NK-92 treated with Interleukin-12 subunit alpha and Interleukin-12 subunit beta, amount 100 ng/mL, for 24 hours (cell line): ENCODE measurements at places on chromosomes 1 and 21.

GRCh38 chr1:33410091-33410701, 20.7 kb downstream of the PHC2 start:
- no peak for DNase-seq

GRCh38 chr1:152392909-152393308, 21.2 kb downstream of the CRNN start:
- DNase-seq: no peak

GRCh38 chr1:2556277-2556677, at the start of gene TNFRSF14:
TNFRSF14 (plus strand) TSS chr1:2556371; CDS start chr1:2556665, 294 bp downstream.
- DNase-seq: peak; percentile 57

- DNase-seq: no peak
Measured at GRCh38 chr1:205060746-205061145, 17.7 kb downstream of the CNTN2 start.

DNA sequence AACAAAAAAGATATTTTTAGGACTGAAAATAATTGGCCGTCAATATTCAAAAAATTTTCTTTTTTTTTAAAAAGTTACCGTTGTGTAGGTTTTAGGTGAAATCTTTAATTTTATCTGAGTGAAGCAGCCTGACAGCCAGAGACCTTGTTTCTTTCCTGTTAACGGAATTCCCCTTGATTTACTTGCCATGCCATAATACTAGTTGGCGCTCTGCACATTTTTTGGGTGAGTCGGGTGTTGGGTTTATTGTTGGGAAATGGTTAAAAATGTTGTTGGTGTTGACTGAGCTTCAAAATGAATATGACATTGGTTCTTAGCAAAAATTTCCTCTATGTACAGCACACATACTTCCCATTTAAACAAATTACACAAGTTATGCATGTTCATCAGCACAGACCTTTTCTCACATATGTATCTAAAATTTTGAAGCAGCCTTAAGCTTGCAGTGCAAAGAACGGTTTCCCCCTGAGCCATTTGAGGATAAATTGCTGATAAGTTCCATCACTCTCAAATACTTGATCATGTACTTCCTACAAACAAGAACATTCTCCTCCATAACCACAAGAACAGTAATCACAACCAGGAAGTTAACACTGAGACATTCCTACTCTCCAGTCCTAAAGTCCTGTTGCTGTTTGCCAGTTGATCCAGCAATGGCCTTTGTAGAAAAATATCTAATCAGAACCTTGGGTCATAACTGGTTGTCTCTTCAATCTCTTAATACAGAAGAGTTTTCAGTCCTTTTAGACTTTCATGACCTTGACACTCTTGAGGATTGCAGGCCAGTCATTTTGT, 34.2 kb downstream of the CAMTA1 start:
- DNase-seq: no peak

DNA sequence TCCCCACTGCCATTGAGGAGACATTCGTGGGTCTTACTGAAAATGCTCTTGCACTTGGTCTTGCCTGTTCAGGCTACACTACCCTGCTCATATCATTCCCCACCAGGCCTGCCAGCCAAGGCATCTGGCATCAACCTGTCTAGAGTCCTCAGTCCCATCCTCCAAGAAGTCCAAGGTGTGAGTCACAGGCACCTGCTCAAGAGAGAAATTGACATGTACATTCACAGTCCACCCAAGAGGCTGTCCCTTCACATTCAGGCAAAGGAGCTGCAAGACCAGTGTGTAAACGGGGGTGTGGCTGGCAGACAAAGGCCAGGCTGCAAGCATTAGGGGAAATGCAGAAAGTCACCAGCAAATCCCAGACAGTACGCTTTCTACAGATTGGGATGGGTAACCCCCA, 13.1 kb upstream of the PLA2G2C start:
- DNase-seq: no peak

DNA sequence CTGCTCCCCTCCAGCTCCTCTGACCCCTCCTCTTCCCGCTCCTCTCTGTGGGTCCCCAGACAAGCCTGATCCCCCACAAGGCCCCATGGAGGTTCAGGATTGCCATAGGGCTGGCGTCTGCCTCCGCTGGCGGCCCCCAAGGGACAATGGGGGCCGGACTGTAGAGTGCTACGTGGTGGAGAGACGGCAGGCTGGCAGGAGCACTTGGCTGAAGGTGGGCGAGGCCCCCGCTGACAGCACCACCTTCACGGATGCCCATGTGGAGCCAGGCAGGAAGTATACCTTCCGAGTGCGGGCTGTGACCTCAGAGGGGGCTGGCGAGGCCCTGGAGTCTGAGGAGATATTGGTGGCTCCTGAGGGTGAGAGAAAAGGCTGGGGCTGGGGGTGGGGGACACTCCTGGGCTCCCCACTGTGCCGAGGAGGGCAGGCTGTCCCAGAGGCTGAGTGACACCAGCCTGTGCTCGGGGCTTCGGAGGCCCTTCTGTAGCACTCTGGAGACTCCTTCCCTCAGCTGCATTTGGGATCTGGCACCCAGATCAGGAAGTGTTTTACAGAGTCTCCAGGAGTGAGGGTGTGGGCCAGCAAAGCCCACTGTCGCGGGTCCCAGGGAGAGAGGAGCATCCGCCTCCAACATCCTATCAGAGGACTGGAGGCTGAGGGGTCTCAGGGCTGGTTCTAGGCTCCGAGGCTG, 25.9 kb downstream of the IGFN1 start:
- no peak for DNase-seq

DNA sequence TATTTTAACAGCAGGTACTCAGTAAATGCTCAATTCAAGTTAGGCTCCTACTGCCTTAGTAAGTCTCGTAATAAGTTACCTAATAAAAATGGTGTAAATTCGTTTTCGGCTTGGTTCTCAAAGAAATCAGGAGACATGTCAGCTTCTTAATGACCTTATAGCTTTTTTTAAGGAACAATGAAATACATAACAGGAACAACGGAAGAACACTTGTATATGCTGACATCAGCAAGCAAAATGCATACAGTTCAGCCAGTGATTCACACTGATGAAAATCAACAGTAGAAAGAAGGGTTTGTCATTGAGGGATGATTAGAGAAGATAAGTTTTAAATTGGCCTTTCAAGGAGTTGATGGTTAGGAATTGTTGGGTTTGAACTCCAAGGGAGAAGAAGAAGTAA, 13.3 kb downstream of the RPTN start:
- no peak for DNase-seq

DNA sequence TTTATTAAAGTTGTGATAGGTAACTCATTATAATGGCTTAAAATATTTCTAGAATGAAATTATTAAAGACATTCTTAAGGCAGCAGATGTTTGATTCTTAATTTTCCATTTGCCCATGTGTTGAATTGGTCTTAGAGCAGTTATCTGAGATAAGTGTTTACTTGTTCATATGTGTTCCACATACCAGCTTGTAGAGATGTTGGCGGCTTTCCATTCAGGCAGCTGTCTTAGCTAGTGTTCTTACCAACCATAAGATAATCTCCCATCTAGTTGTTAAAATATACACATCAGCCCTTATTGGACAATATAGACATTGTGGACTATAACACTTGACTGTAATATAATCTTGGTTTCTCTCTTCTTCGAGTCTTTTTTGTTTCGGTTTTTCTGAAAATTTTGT, 1372.9 kb upstream of the ADGRL2 start:
- DNase-seq: no peak

GRCh38 chr1:17845583-17845982, 90.5 kb downstream of the ACTL8 start:
- no peak for DNase-seq

DNA sequence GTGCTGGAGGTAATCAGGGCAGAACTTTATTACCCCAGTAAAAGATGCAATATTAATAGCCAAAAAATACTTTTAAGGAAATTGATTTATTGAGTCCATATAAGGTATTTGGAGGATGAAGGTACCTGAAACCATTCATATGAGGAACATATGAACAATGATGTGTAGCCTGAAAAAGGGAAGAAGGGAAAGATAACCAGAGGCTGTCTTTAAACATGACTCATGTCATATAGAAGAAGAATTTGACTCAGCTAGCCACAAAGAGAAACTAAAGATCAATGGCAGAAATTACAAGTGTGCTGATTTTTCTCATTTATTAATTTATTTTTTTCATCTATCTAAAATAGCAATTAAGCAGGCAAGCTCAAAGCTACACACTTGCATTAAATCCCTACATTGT, 136.2 kb upstream of the DUSP10 start:
- no peak for DNase-seq

DNA sequence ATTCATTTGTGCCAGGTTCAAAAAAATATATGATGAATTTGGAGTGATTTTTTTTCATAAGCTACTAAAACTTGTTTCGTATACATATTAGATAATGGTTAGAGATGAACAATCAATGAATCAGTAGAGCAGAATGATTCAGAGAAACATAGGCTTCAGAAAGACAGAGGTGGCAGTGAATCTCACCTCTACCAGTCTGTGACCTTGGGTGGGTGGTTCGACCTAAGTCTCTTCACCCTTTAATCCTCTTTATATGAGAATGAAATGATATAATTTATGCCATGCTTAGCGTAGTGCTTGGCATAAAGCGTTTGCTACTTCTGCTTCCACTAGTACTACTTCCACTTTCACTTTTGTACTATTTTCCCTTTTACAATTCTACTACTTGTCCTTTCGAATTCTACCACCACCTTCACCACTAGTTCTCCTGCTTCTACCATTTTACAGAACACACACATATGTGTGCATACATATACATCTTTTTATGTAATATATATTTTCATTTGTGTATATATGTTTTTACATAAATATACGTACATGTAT, 45.1 kb downstream of the FYB2 start:
- no peak for DNase-seq

DNA sequence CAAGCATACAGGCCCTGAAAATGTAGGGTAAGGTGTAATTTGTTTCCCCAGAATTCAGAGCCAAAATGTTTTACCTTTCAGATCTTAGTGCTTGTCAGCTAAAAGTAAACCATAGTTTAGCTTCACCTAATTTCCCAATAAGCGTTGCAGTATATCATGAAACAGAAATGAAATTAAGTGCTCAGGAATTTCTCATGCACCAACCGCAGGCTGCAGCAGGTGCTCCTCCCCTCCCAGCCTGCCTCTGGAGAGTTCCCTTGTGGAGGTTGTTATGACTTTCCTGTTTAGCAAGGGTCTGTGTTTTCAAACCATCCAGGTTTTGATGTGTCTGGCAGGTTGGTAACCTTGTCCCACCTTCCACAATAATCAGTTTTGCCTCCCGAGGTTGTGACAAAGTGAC, 118.5 kb downstream of the HLX start:
- no peak for DNase-seq

GRCh38 chr1:145729196-145729595, 9.9 kb downstream of the CD160 start:
- no peak for DNase-seq

- DNase-seq: peak; percentile 44
Measured at GRCh38 chr1:12001249-12001917, 17.9 kb upstream of the MIIP start.

DNA sequence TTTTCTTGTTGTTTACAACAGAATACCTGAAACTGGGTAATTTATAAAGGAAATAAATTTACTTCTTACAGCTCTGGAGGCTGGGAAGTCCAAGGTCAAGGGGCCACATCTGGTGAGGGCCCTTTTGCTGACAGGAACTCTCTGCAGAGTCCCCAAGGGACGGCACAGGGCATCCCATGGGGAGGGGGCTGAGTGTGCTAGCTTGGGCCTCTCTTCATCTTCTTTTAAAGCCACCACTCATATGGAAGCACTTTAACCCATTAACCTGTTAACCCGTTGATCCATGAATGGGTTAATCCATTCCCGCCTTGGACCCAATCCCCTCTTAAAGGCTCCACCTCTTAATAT, 76.3 kb downstream of the OBSCN start:
- DNase-seq: no peak

DNA sequence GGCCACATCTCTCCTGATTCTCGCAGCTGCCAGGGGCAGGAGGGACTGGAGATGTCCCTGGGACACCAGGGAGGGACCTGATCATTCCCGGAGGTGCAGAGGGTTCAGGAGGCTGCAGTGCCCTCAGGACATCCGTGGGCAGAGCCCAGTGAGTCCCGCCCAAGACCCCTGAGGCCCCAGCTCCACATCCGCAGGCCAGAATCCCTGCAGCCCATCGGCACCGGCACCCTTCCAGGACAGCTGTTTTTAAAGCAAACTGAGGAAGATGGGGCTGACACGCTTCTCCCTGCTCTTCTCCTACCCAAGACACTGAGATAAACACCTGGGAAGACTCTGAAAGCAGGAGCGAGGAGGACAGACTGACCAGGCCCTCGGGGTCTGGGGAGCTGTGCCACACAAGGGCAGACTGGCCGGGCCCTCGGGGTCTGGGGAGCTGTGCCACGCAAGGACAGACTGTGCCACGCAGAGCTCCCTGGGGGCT, 25.5 kb downstream of the SLC19A1 start:
- DNase-seq: no peak

DNA sequence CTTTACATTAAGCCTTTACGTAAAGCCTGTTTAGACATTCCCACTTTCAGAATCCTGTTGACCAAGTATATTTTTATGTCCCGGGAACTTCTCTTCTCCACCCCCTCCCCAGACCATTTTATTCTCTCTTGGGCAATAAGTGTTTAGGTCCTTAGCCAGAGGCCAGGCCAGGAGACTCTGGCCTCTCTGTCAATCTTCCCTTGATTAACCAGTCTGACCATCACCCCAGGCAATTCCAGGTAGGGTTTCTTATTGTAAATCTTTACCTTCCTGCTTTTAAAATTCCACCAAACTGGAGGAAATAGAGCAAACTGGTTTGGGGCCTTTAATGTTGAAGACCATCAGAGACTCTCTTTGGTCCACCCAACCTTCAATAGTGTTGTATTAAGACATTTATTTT, 12.2 kb upstream of the IFI6 start:
- DNase-seq: no peak

DNA sequence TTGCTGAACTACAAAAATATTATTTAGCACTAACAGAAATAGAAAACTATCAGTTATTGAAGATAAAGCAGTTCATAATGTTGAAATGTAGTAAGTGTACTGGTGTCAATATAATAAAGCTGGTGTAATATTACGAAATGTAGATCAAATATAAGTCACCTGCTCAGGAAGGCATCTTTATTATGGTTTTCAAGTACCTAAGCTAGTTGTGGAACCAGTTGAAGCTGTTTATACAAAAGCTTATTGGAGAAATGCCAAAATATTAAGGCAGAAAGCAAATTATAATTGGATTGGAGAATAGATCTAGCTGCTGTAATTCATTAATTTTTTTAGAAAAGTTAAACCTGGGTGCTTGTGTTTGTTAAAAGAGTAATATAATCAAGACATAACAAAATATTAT, 6.2 kb upstream of the MARK1 start:
- DNase-seq: no peak

DNA sequence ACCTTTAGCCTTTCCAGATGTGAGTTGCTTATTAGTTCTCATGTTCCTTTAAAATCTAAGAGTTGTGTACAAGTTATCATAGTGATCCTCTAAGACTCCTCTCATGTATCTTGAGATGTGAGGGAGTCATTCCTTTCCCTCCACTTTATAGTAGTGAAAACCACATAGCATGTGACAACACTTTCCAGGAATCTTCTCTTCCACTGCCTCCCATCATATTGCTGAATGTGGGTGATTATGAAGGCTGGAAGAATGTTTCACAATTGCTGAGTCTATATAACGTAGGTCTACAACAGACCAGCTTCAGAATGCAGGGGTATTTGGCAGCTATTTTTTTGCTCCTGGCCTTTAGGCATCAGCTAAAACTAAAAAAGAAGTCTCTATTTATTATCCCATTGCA, 44.7 kb upstream of the LRRC7 start:
- no peak for DNase-seq
